ENCODE measurements at places on chromosomes 11 and 22.

- DNase-seq, result no peak
Measured at GRCh38 chr11:46366661-46367161, 14.8 kb upstream of the MDK start.

GRCh38 chr22:33851821-33852384, 68.4 kb downstream of the LARGE1 start:
- no peak for DNase-seq

- peak; percentile 92 for DNase-seq
Measured at GRCh38 chr22:50507421-50507990, at the start of gene LMF2. LMF2 (minus strand) TSS chr22:50507702; CDS start chr22:50507675, 27 bp downstream.

- no peak for DNase-seq
Measured at GRCh38 chr11:126083829-126084607, 21.4 kb upstream of the CDON start.

DNA sequence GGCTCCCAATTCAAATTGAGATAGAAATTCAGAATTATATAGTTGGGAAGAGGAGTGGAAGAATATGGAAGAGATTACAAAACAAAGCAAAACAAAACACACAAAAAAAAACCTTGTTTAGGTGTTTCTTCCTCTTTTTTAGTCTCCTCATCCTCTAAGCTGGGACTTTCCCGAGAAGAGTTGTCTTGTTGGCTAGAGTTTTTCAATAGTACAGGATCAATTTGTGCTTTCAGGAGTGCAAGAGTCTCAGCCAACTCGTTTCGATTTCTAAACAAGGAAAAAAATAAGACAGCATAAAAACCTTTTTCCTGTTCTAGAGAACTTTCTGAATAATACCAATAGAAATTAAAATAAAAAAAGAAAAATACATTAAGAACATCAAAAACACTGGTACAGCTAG, 87.8 kb upstream of the CLNS1A start:
- no peak for DNase-seq

DNA sequence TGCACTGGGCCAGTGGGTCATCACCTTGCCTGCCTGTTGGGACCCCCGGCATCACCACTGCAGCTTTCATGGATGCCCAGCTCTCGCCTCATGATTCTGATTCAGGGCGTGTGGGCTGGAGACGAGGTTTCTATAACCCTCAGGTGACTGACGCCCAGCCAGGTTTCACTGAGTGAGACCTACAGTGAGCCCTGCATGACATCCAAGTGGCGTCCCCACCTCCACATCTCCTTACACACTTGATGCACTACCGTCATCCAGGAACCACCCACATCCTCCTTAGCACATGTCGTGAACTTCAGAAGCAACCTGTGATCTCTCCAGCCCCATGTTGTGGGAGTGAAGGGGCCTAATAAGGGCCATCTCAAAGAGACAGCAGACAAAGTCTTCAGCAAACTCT, 257.5 kb downstream of the CTTN start:
- no peak for DNase-seq

DNA sequence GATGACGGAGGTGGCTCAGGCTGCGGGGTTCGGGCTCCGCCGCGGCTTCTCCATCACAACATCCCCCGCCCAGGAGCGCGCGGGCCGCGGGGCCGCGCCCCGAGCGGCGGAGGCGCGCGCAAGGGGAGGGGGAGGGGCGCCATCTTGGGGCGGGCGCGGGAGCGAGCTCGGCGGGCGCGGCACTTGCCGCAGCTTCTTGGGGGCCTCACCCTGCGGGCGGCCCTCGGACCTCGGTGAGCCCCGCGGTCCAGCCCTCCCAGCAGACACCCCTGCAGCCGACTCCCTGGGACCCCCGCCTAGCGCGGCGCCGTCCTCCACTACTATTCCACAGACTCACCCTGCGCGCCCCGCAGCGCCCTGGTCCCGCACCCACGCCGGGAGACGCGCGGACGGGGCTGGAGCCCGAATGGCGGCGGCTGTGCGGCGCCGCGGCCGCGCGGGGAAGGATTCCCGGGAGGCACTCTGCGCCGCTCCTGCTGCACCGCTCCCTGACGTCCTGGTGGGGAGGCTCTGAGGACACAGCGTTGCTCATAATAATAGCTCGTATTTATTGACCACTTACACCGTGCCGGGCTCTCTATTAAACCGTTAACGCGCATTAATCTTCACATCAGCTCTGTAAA, at the start of gene APBB1:
Gene APBB1, minus strand, starts transcription at position 86 of the 623 bp plus-strand sequence. CDS start 7,747 bp downstream, outside the sequence.
- DNase-seq, result peak; percentile 52

- DNase-seq, result no peak
Measured at GRCh38 chr22:47205554-47205953, 443.1 kb downstream of the TBC1D22A start.

DNA sequence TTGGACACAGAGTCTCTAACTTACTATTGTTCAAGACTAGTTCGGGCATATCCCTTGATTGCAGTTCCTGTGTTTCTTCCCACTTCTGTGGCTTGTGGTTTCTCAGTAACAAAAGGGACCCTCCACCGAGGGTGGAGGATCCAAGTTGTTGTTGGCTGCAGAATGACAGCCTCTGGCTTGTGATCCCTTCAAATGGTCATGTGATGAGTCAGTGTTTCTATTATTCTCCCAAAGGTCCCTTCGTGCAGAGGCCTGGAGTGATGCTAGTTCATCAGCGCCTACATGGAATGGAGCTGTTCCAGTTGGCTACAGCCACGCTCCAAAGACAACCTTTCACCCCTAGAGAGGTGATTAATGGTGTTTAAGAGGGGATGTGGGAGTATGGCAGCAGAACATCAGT, 2.6 kb upstream of the VWCE start:
- DNase-seq, result peak; percentile 59

DNA sequence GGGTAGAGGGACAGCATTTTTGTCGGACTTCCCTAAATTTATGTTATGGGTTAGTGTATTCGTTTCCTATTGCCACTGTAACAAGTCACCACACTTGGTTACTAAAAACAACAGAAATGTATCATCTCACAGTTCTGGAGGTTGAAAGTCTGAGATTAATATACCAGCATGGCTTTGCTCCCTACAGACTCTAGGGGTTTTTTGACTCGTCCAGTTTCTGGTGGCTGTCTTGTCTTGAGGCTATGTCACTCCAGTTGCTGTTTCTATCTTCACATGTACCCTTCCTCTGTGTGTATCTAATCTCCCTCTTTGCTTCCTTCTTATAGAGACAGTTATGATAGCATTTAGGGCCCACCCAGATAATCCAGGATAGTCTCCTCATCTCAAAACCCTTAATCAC, 9.1 kb upstream of the CCDC179 start:
- no peak for DNase-seq

GRCh38 chr11:115590254-115590653, 86.0 kb upstream of the CADM1 start:
- no peak for DNase-seq

DNA sequence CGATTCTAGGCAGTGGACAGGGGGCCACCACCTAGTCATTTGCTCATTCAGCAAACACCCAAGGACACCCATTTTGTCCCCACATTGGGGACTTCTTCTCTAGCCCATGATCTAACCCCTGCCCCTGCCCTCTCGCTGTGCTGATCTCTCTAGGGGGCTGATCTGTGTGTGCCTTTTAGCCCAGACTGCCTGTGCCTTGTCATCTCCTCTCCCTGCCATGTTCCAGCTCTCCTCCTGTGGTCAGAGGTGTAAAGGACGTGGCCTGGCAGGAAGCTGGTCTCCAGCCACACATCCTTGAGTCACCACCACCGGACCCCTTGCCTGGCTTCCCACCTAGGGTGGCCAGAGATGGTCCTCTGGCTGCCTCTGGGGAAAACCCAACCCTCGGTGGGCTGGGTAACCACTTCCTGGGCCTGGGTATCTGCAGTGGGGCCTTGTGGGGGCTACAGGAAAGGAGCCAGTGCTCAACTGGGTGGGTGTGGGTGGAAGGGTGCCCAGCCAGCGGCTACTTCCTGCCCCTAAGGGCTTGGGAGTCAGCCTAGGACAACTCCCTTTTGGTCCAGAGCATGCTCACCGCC, 1.3 kb downstream of the CTSW start:
- DNase-seq, result no peak

DNA sequence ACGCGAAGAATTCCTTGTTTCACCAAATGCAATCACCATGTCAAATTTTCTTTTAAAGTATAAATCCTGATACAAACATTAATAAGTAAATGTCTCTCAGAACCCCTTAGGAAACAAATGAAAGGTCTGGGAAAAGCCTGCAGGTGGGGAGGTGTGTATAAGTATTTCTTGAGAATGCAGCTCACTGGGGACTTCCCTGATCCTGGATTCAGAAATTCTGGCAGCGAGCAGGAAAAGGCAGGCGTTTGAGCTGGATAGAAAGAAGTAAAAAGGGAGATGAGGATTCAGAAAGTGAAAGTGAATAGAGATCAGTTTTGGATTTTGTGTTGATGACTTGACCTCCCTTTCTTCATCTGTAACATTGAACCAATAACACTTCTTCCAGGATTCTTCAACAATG, 68.3 kb upstream of the CTSC start:
- DNase-seq, result no peak

- no peak for DNase-seq
Measured at GRCh38 chr11:30683176-30683575, 97.0 kb upstream of the MPPED2 start.

Measured in kidney capillary endothelial cell (primary cell).